ENCODE measurements at places on chromosomes 5 and 9.

GRCh38 chr9:27303219-27303618 is 6.3 kb upstream of the EQTN start:
- no peak for DNase-seq

- DNase-seq = no peak
Observed at GRCh38 chr9:94826644-94827410, 100.3 kb downstream of the AOPEP start.

GRCh38 chr5:72511366-72511765 is 4.2 kb upstream of the ZNF366 start:
- DNase-seq = no peak

- peak; percentile 49 for DNase-seq
Observed at GRCh38 chr9:92808726-92809451, 44.3 kb upstream of the BICD2 start.

DNA sequence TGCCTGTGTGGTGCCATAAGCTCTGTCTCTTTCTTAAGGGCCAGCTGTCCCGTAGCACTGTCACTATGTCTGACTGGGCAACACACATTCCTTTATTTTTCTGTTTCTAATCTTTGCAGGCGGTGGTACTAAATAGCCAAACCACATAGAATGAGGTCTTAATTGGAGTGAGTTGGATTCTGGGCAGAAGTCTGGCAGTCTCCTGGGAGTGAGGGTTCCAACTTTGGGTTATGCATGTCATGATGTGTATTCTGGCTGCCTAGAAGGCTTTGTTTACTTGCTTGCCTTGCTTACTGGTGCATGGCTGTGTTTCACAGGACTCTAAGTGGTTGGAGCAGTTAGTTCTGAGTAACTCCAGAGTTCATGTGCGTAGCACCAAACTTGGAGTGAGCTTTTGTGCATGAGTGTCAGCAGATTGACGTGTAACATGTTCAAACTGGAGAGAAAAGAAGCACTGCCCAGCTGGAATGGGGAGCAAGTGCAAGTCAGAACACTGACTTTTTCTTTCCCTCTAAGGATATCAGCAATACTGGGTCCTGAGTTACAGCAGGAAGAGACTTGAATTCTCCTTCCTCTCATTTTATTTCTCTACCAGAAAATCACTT is 185.8 kb downstream of the PCSK1 start:
- no peak for DNase-seq

DNA sequence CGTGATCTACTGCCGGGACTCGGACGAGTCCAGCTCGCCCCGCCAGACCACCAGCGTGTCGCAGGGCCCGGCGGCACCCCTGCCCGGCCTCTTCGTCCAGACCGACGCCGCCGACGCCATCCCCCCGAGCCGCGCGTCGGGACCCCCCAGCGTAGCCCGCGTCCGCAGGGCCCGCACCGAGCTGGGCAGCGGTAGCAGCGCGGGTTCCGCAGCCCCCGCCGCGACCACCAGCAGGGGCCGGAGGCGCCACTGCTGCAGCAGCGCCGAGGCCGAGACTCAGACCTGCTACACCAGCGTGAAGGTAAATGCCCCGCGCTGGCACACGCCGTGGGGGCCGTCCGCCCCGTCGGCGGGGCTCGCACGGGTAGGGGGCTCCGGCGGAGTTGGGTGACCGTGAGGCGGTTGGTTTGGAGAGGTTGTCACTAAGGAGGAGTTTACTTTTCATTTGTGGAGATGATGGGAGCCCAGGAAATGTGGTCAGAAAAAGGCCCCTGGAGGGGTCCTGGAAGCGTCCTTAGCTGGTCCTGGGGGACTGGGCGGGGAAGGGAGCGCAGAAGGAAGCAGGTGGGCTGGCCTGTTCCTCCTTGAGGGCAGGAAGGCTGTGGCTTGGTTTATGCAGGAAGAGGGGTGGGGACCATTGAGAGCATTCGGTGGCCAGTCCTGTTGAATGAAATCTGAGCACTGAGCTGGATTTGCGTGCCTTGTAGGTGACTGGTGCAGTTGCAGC is 647 bp downstream of the PDE8B start:
- no peak for DNase-seq

- no peak for DNase-seq
Observed at GRCh38 chr5:6488021-6488420, 39.4 kb downstream of the UBE2QL1 start.

GRCh38 chr9:74245866-74246497 is 251.2 kb upstream of the RORB start:
- no peak for DNase-seq

DNA sequence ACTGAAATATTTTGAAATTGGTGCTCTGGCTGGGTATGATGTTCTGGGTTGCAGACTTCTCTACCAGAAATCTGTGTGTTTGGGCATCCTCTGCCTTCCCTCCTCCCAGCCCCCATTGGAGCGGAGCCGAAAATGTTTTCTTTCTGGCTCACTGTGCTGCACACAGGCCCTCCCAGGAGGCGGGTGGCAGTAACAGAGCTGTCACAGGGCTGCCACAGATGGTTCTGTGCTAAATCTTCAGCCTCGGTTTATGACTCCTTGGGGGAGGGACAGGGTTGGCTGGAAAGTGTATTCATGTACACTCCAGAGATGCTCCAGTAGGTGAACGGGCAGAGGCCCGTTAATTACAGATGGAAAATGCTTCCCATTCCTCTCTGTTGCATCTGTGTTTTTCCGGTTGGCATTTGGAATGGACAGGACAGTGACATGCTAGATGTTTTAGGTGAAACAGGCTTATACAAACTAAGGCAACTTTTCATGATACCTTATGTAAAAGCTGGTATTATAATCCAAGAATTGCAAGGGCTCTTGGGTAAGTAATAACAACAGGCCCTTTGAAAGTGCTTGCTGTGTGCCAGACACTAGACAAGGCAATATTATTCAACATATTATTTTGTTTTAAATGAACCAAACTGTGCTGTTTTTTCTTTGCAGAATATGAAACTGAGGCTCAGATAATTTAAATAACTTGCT is 180.2 kb downstream of the ADCY2 start:
- DNase-seq = no peak

DNA sequence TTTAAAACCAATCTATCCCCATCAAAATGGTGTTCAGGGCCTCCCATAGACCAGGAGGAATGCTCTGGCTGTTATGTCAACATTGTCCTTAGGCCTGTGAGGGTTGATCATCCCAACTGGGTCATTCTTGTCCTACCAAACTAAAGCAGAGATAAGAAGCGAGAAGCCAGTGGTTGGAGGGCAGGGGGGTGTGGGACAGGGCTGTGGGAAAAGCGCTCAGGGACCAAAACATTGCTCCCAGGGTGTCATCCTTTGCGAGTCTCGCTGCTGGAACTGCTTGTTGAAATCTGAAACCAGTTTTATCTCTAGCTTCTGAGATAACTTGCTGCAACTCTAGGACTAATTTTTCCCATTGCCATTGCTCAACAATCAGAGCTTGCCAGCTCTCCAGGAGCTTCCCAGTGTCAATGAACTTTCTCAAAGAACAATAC is 48.1 kb downstream of the SPATA31C2 start:
- DNase-seq = no peak

DNA sequence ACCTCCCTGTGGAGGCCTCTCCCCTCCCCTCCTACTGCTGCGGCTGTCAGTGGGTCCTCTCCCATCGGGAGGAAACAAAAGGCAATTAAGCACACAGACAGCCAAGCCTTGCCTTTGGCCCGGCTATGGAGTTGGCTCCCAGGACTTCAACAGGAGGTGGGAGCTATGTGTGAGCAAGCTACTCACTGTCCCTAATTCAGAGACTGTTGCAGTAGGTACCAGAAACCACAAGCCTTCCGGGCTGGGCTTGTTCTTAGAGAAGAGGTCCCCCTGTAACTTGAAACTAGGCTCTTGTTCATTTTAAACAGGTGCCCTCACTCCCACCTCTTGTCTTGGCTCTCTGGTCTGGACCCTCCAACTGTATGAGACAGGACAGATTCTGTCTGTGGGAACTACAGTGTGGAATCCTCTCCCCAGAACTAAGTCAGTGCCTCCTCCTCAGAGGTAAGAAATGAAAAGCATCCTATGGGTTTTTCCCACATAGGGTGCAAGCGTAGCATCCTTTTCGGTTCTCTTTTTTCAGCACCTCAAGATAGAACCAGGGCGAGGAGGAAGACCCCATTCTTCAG is 561.1 kb downstream of the EBF1 start:
- no peak for DNase-seq

DNA sequence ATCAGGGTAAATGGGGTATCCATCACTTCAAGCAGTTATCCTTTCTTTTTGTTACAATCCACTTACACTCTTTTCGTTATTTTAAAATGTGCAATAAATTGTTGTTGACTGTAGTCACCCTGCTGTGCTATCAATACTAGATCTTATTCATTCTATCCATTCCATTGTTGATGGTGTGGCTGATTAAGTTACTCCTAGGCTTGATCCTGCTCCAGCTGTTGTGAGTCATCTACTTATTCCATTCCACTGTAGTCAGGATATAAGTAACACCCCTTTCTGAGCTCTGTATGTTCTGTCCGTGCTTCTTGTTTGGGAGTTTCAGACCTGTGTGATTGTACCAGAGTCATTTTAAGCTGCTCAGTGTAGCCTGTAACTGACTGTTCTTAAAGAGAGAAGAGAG is 122.5 kb upstream of the RUSC2 start:
- DNase-seq = no peak

DNA sequence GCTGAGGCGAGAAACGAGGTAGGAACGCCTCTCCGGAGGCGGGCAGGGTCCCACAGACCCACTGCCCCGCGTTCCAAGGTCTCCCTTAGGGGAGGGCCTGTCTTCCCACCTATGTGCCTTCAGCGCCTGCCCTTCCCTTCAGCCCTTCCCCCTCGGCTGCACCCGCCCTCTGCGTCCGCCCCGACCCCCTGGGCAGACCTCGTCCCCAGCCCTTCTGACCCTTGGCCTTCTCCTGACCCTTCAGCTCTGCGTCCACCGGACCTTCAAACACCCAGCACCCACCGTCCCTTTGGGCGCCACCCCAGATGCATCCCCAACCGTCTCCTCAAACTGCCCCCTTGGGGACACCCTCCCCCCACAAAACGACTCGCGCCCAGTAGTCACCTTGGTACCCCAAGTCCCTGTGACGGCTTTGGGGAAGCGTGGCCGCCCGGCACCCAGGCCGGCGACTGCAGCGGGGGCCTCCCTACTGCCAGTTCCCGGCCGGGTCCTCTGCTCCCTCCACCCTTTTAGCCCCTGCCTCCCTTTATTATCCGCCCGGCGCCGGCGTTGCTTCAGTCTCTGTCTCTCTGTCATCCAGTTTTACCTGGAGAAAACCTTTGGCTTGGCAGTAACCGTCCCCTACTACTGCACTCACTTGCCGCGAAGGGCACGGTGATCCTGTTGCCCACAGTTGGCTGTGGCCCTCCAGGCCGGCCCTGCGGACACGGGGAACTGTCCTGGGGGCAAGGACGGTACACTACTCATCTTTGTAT is 421 bp downstream of the RUSC2 start:
- no peak for DNase-seq

DNA sequence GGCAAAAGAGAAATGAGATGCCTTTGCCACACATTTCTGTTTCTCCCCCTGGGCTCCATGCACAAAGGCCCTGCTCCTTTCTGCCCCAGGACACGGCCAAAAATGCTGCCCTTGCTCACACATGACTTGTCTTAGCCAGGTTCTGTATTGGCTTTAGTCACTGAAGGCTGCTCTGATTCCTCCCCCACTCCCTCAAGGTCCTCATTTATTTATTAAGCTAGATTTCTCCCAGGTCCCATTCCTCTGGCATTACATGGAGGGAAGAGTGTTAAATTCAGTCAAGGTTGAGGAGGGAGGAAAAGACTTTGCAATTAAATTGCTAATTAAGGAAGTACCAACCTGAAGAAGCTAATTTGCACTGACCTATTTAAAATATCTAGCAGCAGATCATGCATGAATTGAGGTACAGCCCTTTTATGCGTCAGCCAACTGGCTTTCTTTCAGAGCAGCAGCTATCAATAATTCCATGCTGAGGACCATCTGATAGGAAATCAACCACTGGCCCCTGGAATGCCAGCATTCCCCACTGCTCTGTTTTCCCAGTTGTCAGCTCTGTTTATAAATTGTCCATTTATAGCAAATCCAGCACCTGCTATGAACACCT is 81.2 kb upstream of the MAP3K1 start:
- no peak for DNase-seq

- peak; percentile 22 for DNase-seq
Observed at GRCh38 chr5:54944364-54944763, 41.0 kb downstream of the ESM1 start.

DNA sequence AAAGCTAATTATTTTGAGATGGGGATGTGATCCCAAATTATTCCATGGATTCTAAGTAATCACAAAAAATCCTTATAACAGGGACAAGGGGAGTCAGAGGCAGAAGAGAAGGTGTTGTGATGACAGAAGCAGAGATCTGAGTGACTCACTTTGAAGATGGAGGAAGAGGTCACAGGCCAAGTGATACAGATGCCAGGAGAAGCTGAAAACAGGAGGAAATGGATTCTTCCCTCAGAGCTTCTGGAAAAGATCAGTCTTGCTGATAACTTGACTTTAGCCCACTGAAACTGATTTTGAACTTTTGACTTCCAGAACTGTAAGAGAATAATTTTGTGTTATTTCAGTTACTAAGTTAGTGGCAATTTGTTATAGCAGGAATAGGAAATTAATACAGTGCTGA is 105.3 kb downstream of the GCNT1 start:
- no peak for DNase-seq

Measured in activated naive CD4-positive, alpha-beta T cell treated with Interleukin-2 at 50 U/mL for 16 hours (primary cell).